ENCODE measurements at places on chromosomes 6 and 20.

DNA sequence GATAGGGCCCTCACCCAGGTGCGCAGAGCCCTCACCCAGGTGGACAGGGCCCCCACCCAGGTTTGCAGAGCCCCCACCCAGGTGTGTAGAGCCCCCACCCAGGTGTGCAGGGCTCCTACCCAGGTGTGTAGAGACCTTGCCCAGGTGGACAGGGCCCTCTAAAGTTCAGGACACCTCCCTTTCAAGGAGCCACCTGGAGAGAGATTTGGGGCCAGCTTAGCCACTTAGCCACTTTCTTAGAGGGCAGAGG lies 280.2 kb downstream of the TAF4 start:
- no peak for DNase-seq

GRCh38 chr6:99427988-99428387 lies 2.9 kb upstream of the PNISR start:
- DNase-seq, result no peak

- no peak for DNase-seq
These were observed 134.9 kb downstream of the KLHL32 start for GRCh38 chr6:97059473-97059872.

- no peak for DNase-seq
These were observed 481.3 kb upstream of the CITED2 start for GRCh38 chr6:139855671-139856311.

DNA sequence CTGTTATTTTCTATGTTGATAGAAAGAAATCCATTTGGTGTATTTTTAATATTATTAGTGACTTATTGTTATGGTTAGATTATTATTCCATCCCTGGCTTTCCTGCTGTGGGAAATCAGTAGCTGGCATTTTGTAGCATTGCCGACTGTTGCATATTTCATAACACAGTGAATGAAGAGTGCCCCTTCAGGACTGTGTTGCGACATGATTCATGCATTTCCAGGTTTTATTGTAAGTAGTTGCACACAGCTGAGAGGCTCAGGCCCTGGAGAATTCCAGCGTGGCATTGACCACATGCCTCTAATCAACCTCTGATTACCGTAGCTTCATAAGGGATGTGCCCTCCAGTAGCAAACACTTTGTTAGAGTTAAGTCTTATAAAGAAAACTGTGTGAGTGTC lies 263.9 kb downstream of the FARS2 start:
- no peak for DNase-seq

DNA sequence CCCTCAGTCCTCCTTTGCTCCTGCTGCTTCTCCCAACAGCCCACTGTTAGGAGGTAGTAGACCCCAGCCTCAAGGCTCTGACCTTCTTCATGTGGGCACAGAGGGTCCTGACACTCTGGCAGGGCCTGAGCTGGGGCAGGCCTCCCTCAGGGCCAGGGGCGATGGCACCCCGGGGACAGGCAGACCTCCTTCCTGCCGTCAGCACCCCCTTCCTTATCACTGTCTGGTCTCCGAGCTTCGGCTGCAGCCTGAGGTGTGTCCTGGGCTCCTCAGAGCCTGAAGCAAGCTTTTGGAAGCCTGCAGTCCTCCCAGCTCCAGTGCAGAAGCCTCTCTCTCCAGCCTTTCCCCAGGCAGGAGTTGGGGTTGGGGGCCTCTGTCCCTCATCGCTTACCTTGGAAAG lies 22.0 kb downstream of the SPDEF start:
- no peak for DNase-seq

DNA sequence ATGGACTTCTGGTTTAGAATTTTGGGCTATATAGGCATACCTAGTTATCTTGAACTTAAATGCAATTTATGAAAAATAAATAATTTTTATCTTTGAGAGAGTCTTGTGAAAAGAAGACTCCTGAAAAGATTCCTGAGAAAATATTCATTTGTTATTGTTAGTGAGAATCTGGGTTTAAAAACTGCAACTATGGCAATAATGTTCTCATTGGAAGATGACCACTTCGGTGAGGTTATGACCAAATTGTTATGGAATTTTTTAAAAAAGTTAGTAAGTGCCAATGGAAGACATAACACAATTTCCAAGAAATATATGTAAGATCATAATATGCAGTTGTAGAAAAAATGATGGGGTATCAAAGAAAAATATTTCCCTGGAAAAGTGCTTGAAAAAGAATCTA lies 46.3 kb downstream of the GRIK2 start:
- no peak for DNase-seq

GRCh38 chr20:1622450-1622849 lies 2.6 kb upstream of the SIRPB1 start:
- DNase-seq, result no peak

DNA sequence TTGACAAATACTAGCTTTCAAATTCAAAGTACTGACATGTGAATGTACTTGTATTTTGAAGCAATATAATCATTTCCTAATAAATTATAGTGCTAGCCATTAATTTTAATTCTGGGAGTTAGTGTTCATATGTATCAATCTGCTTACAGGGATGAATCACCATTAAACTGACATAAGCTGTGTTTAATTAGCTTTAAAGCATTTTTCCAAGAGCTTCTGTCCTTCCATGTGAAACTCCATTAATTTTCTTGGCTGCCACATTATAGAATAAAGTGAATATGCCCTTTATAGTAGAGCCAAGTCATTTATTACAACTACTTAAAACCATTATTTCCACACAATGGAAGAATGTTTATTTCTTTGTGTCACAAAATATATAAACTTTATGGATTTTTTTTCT lies 150.8 kb downstream of the COL21A1 start:
- no peak for DNase-seq

- no peak for DNase-seq
These were observed 913 bp downstream of the BTN2A2 start for GRCh38 chr6:26383624-26384417.

- no peak for DNase-seq
These were observed 29.3 kb upstream of the FAM83B start for GRCh38 chr6:54817236-54817635.

DNA sequence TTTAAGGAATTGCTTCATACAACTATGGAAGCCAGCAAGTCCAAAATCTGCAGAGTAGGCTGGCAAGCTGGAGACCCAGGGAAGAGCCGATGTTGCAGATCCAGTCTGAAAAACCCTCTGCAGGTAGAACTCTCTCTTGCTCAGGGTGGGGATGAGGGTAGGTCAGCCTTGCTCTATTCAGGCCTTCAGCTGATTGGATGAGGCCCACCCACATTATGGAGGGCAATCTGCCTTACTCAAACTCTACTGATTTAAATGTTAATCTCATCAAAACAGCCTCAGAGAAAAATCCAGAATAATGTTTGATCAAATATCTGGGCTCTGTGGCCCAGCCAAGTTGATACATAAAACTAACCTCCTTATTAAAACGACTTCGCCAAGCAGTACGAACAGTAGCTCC lies 29.7 kb upstream of the RNF24 start:
- peak; percentile 29 for DNase-seq

DNA sequence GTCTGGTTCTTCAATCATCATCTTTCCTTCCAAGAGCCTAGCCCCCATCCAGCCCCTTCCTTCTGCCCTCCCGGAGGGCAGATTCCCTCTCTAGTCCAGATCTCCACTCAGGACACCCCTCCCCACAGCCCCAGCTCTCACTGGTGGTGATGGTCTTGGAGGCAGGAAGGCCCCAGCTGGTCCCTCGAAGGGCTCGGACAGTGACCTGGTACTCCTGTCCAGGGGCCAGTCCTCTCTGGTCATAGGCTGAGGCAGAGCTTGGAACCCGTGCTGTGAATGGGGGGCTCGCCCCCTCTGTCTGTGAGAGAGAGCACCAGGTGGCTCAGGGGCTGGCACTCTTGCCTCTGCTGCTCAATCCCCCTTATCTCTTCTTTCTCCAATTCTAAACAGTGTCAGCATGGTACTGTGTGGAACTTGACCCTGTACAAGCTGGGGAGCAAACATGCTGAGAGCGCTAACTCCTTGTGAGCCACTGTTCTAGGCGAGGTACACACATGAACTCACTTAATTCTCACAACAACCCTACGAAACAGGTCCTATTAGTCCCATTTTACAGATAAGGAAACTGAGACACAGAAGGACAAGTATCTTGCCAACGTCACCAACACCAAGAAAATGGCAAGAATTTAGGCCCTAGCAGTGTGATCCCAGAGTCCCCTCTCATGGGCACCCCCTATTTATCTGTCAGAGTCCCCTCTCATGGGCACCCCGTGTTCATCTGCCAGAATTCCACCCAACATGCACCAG lies 19.9 kb downstream of the TNXB start:
- DNase-seq, result no peak

DNA sequence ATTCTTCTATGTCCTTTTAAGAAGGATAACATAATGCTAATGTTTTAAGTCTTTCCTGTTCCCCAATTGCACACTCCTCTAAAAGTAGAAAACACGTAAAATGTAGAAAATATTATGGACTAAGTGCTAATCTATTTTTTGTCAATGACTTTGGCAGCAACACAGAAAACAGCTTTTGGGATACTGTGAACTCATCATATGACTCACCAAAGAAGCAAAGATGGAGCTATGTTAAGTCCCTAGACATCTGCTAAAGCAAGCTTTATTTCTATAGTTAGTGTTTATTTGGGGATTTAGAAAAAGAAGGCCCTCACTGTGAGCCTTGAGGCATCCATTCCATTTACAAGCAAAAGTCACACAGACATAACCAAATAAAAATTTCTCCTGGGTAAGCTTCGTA lies 23.0 kb downstream of the OPN5 start:
- no peak for DNase-seq

Data from vagina (tissue), 2 donors.